ENCODE measurements at places on chromosomes 5 and 9. TPM values are rescaled to one million over a fixed set of nuclear protein-coding genes. Genes with fewer than 3 reads are reported as not detected.

Gene ZBTB26
- 5.8 TPM for total RNA-seq

Gene CYLC2
- not detected for total RNA-seq

Gene HRH2
- total RNA-seq: 40.2 TPM

Gene NR5A1
- total RNA-seq: not detected

Gene CCL21
- not detected for total RNA-seq

Gene KCNV2
- not detected for total RNA-seq

Gene FCN1
- total RNA-seq: not detected

Gene CERCAM
- 1.4 TPM for total RNA-seq

Gene STKLD1
- total RNA-seq: 0.16 TPM

Gene OTULINL
- 20.8 TPM for total RNA-seq

Gene SEMA6A
- not detected for total RNA-seq

Gene PLPP6
- total RNA-seq: 3.8 TPM

Gene KCTD16
- total RNA-seq: 0.16 TPM

Gene TLE1
- 0.08 TPM for total RNA-seq

Gene PDE8B
- 0.16 TPM for total RNA-seq

Gene PCDHGB2
- not detected for total RNA-seq

Gene PCDHGB1
- not detected for total RNA-seq

Gene SAPCD2
- total RNA-seq: 15.2 TPM

Gene DAB2IP
- 0.33 TPM for total RNA-seq

Gene C5orf15
- total RNA-seq: 33.4 TPM

Gene TNFSF8
- total RNA-seq: 59.9 TPM

Gene DIPK1B
- total RNA-seq: 0.10 TPM

Gene AGXT2
- total RNA-seq: not detected

Gene TEX48
- 0.80 TPM for total RNA-seq

Gene SNAPC4
- 25.2 TPM for total RNA-seq

Gene PKD2L2
- total RNA-seq: not detected

Gene PCDHGC5
- total RNA-seq: not detected

Gene ADAM19
- 2.8 TPM for total RNA-seq

Gene AMBP
- total RNA-seq: not detected

Gene PTGS1
- 0.62 TPM for total RNA-seq

Gene RNF183
- total RNA-seq: not detected

Gene LCN15
- total RNA-seq: not detected

Gene HTR4
- not detected for total RNA-seq

Gene PRUNE2
- total RNA-seq: not detected

Gene PCDHGB7
- total RNA-seq: not detected

Gene DMRT3
- not detected for total RNA-seq

Gene GRXCR2
- not detected for total RNA-seq

Gene LCN2
- not detected for total RNA-seq

Gene IL13
- total RNA-seq: 0.44 TPM

Gene RORB
- total RNA-seq: 0.02 TPM

Gene PFN3
- not detected for total RNA-seq

Gene UAP1L1
- total RNA-seq: 23.5 TPM

Gene SVEP1
- not detected for total RNA-seq

Gene SHISAL2B
- not detected for total RNA-seq

Data from activated naive CD8-positive, alpha-beta T cell treated with anti-CD3 and anti-CD28 coated beads for 36 hours (primary cell).